Natural killer cell treated with Interleukin-12 subunit alpha and Interleukin-12 subunit beta and Interleukin-15 and Interleukin-18, amount 100 ng/mL, for 72 hours (primary cell): ENCODE measurements at places on chromosomes 6 and 20. TPM values are rescaled to one million over a fixed set of nuclear protein-coding genes. Genes with fewer than 3 reads are reported as not detected.

- peaks cover 10% of the 10 kb centered on the region for H3K36me3 ChIP-seq
- no peak for DNase-seq
- no peaks in the 10 kb centered on the region for H3K27me3 ChIP-seq
- H3K27ac ChIP-seq, result peak overlapping the region; percentile 79
Observed at GRCh38 chr6:36098920-36099647, 31.2 kb upstream of the MAPK13 start.

TREML2 gene
- total RNA-seq, result 8.1 TPM

C6orf163 gene
- total RNA-seq, result 3.4 TPM

GRCh38 chr6:25472306-25472705 lies 179.7 kb upstream of the SCGN start:
- no peaks in the 10 kb centered on the region for H3K27me3 ChIP-seq
- H3K4me1 ChIP-seq, result no peaks in the 10 kb centered on the region
- H3K4me3 ChIP-seq, result no peak overlapping the region
- no peaks in the 10 kb centered on the region for H3K36me3 ChIP-seq
- no peak for DNase-seq

GRCh38 chr6:105401247-105402089 lies 1.4 kb downstream of the PREP start:
- H3K4me1 ChIP-seq, result peaks cover 63% of the 10 kb centered on the region
- H3K4me3 ChIP-seq, result peak overlapping the region; percentile 99
- peaks cover 7% of the 10 kb centered on the region for H3K27me3 ChIP-seq
- DNase-seq, result no peak

ENPP4 gene
- total RNA-seq, result 25.5 TPM

DNA sequence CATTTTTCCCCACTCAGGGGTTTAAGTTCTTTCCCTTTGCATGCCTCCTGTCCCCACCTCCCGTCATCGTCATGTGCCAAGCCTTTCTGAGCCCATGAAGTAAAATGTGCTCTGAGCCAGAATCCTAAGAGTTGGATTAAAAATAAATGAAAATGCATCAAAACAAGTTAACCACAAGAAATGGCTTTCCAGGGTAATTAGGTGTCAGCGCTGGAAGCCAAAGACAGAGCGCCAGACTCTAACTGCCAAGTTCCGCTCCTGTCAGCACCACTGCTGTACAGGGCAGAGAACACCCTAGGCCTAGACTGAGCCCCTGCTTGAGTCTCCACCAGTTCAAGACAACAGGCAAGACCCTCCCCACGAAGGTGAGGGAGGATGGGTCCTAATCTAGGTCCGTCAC lies 5.5 kb upstream of the C20orf202 start:
- no peak for DNase-seq
- no peak overlapping the region for H3K27ac ChIP-seq
- H3K36me3 ChIP-seq, result no peaks in the 10 kb centered on the region
- no peaks in the 10 kb centered on the region for H3K4me1 ChIP-seq
